ENCODE measurements at places on chromosomes 2 and 18.

DNA sequence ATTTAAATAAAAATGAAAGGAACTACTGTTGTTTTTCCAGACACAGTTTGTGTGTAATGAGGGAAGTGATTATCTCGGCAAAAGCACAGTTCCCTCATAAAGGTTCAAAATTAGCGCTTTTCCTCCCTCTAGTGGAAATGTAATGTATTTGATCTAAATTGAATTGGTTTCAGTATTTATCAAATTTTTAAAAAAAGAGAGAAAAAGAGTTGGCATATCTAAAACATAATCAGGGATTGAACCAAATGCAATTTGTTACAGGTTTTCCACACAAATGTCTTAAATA, 37.5 kb downstream of the CMPK2 start:
- DNase-seq: peak; percentile 60

GRCh38 chr2:121721926-121722325, 14.7 kb downstream of the NIFK start:
- DNase-seq: peak; percentile 56

- DNase-seq: no peak
These were observed 99.4 kb upstream of the TRIB2 start for GRCh38 chr2:12617366-12617765.

DNA sequence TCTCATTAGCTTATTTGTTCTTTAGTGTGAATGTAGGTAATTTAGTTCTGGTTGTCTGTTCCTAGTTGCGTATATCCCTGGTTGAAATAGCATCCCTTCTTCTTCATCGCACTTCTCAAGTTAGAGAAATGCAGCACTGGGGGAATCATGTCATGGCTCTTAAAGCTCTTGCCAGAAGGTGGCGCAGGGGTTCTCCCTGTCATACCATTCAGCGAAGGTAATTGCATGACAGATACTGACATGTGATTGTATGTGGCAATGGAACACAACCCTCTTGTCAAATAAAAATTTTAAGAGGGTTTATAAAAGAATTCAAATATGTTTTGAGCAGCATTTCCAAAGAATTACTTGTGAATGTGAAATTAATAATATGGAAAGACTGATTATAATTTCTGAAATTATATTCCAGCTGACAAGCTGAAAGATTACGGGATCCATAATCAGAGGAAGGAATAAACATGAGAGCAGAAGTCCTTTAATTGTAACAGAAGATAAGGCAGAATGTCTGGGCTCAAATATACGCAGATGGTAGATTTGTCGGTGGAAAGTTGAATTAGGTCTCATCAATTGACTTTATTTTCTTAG, 411.7 kb downstream of the DSEL start:
- DNase-seq: peak; percentile 60

DNA sequence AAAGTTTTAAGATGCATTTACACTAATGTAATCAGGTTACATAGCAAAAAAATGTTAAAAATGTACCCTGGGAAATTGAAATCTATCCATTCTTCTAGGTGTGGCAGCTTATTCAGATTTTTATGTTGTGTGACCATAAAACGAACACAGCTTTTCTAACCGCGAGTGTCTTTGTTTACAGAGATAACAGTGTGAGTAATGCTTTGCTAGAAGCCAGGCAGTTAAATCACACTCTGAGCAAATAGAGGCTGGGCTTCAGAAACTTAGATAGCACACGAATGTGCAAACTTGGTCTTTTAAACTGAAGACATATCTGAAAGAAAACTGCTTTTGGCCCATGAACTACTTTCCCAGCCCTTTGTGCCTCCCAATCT, 116.1 kb downstream of the SPTBN1 start:
- peak; percentile 94 for DNase-seq

DNA sequence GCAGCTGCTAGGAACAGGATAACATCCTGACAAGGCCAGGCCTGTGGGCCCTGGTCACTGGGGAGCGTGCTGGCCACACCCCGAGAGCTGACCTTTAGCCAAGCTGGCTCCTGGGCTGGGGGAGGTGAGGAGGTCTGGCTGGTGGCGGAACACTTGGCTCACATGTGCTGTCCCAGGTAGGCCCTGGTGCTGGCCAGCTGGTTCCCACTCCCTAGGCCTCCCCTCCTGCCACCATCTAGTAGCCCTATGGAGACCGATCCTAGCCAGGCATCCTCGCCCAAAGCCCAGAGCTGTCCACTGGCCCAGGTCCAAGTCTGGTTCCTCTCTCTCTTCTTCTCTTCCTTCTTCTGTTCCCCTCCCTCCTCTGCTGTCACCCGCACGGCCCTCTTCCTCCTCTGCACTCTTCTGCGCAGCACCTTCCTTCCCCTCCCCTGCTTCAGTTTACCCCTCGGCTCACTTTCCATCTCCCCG, 52.4 kb downstream of the TNS1 start:
- no peak for DNase-seq

DNA sequence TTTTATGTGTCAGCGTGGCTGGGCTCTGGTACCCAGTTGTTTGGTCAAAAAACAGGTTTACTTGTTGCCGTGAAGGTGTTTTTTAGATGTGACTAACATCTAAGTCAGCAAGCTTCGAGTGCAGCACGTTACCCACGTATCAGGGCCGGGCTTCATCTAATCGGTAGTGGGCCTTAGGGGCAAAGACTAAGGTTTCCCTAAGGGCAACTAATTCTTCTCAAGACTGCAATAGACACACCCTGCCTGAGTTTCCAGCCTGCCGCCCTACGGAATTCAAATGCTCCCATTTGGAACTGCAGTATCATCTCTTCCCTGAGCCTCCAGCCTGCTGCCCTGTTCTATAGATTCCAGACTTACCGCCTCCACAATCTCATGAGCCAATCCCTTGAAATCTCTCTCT, 27.7 kb downstream of the FHL2 start:
- no peak for DNase-seq

GRCh38 chr2:121069434-121069969, 215.5 kb downstream of the TFCP2L1 start:
- no peak for DNase-seq

- no peak for DNase-seq
These were observed 4.2 kb downstream of the CNGA3 start for GRCh38 chr2:98350411-98350810.

DNA sequence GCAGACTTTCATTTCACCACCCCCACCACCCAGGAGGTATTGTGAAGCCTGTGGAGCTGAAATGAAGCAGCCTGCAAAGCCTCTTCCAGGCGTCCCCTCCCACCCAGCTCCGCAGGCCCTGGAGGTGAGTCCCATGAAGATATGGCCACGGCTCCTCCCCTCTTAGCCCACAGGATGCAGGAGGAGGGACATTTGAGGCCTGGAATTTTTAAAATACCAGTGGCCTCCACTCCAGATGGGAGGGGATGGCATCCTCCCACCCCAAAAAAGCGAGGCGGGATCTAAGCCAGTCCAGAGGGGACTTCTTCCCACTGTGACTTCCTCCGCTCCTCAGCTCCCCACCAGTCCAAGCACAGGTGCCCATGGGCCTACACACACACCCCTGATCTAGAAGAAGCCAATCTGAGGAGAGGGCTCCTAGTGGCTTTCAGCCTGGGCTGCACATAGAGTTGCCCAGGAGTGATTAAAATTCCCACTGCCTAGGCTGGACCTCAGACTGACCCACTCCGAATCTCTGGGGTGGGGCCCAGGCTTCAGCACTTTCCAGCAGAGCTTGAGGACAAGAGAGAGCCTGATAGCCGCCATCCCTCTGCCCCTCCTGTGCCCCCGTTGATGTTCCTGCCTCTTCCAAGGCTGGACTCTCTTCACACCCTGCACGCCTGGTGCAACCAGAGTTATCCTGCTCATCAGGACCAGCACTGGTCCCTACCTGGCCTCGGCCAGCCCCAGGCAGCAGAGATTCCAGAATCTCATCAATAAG, 206.9 kb downstream of the TNS1 start:
- DNase-seq: no peak

GRCh38 chr2:113986762-113987290, 96.9 kb downstream of the ACTR3 start:
- DNase-seq: no peak

GRCh38 chr2:121087117-121087516, 197.9 kb downstream of the TFCP2L1 start:
- no peak for DNase-seq

DNA sequence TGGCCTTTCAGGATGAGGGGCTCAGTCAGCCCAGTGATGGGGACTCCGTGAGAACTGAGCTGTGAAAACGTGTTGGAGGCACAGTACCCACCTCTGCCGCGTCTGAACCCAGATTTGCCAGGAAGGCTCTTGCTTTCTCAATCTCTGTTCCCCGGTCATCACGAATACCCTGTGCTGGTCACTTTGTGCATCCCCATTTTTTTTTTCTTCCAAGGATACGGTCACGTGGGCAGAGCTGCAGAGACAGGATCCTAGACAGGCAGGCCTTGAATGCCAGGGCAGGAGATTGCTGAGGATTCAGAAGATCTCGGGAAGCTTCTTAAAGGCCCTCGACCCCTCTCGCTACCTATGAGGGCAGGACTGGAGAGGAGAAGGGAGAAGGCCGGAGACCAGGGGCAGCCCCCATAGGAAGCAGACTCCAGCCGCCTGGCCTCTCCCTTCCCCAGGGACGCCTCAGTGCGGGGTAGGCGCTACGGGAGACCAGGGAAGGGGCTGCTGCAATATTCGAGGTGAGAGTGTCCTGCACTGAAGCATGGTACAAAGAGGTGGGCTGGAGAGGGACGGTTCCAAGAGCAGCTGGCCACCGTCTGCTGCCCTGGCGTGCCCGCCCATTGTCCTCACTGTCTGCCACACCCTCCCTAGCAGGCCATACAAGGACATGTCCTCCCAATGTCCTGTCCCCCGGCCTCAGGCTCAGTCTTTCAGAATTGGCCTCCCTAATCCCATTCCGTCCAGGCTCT, 29.0 kb upstream of the TAF1B start:
- DNase-seq: no peak

- no peak for DNase-seq
These were observed 123.2 kb downstream of the RBM43 start for GRCh38 chr2:151138507-151138906.

All from M059J (cell line).